Suprapubic skin (tissue), 4 donors: ENCODE measurements at places on chromosomes 7 and 10. TPM values are rescaled to one million over a fixed set of nuclear protein-coding genes. Genes with fewer than 3 reads are reported as not detected.

GRCh38 chr10:87615856-87616255, 43.8 kb upstream of the PAPSS2 start:
- DNase-seq, result no peak

OPN4 gene
- 0.34 TPM for total RNA-seq

DNA sequence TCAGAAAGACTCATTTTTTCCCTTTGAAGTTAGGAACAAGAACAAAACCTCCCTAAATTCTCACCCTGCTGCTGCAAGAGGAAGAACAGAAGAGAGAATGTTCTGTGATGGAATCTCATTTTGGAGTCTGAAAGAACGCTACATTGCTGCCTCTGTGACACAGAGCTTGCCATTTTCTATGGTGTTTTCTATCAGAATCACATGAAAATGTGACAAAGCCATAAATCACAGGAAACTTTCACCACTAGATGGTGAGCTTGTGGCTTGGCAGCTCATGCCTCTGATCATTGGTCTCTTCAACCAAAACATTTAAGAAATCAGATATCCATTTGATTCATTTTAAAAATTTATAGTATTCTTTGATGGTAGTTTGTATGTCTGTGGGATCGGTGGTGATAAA, 82.9 kb downstream of the CADPS2 start:
- no peak for DNase-seq

GRCh38 chr10:71290331-71290730, 28.7 kb upstream of the SLC29A3 start:
- no peak for DNase-seq

GRCh38 chr7:140920745-140921144, 4.0 kb downstream of the BRAF start:
- no peak for DNase-seq

ZPBP gene
- not detected for total RNA-seq

DNA sequence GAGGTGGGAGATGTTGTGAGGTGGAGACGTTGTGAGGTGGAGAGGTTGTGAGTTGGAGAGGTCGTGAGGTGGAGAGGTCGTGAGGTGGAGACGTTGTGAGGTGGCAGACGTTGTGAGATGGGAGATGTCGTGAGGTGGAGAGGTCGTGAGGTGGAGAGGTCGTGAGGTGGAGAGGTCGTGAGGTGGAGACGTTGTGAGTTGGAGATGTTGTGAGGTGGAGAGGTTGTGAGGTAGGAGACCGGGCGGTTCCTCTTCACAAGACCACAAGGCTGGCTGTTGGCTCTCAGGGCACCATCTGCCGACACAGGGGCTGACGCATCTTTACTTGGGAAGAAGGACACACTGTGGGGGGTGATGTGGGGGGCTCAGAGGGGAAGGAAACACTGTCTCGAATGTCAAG, 34.7 kb upstream of the SHH start:
- DNase-seq, result no peak

DNA sequence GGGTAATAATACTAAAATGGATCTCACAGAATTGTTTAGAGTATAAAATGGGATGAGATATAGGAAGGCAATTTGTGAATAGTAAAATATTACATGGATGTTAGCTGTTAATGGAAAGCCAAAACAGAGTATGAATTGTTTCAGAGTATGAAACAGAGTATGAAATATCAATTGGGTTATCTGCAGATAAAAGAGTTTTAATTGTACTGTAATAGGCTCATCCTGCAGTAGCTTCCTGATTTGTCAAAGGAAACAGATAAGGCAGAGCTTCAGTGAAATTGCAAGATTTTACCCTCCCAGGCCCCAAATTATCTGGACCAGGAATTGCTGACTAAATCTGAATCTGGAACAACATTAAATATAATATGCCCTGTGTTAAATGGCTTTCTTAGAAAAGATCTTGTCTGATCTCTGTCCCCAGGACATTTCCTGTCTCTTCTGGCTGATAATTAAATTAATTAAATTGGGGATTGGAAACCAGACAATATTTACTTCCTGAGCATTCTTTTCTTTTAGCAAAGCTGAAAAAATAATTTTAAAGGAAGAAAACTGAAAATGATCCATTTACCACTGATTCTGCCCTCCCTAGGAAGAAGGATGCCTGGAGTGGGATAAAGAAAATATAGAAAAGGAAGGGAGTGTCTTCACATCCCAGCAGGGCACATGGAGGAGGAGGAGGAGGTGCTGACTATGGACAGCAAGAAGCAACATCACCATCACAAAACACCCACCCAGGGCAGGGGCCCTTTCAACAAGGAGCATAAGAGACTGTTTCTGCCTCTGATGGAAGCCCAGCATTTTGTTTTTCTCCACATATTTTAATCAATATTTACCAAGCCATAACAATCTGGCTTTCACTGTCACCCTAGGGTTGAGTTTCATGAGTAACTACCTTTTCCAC, 18.5 kb downstream of the PTN start:
- no peak for DNase-seq

GRCh38 chr7:11181590-11181989, 207.9 kb downstream of the PHF14 start:
- DNase-seq, result no peak

DNA sequence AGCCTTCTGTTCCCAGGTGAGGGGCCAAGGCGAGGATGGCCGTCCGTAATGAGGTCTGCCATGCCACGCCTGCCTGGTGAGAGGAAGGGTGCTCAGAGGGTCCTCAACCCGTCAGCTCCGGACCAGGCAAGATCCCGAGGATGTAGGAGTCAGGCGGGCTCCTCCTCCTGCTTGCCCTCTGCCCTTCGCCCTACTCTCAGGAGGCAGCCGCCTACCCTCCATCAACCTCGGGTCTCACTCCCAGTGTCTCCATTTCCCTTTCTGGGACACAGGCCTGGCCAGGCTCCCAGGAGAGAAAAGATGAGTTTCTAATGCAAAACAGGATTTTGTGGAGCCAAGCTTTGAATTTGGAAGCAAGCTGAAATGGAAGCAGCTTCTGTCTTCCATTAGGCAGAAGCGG, 184.0 kb downstream of the PTPN20 start:
- DNase-seq, result peak; percentile 67
